ENCODE measurements at places on chromosomes 2 and 18.

GRCh38 chr2:47414682-47415458, 11.9 kb downstream of the MSH2 start:
- no peak for DNase-seq

GRCh38 chr2:128566671-128567070, 248.0 kb upstream of the HS6ST1 start:
- DNase-seq = no peak

GRCh38 chr2:16322308-16323125, 343.1 kb downstream of the CYRIA start:
- DNase-seq = no peak

DNA sequence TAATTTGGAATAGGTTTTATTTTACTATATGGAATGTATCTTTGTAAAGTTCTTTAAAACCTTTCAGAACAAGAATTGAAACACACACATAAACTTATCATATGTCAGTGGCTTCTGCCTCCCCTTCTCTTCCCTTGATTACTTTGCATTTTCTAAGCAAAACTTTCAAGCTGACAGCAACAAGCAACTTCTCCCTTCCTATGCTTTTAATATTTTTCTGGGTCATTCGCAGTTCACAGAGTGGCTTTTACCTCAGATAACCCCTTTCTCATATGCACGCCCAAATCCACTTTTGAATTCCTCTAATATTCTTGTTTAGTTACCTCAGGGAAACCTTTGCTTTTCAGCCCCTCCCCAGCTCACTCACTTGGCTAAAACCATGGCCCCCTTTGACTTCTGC, 36.7 kb upstream of the CDC42EP3 start:
- no peak for DNase-seq

- DNase-seq = peak; percentile 34
Observed at GRCh38 chr2:199757233-199757870, 93.6 kb downstream of the FTCDNL1 start.

DNA sequence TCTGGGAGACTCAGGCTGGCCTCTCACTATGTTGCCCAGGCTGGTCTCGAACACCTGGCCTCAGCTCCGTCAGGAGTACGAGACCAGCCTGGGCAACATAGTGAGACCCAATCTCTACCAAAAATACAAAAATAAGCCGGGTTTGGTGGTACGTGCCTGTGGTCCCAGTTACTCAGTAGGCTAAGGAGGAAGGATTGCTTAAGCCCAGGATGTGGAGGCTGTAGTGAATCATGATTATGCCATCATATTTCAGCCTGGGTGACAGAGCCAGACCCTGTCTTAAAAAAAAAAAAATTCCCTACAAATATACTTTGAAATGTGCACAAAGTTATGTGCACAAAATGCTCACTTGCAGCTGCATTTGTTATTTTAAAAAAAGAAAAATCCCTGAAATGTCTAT, 26.3 kb upstream of the AGAP1 start:
- DNase-seq = no peak

- no peak for DNase-seq
Observed at GRCh38 chr2:182952741-182953450, 85.4 kb downstream of the NCKAP1 start.

DNA sequence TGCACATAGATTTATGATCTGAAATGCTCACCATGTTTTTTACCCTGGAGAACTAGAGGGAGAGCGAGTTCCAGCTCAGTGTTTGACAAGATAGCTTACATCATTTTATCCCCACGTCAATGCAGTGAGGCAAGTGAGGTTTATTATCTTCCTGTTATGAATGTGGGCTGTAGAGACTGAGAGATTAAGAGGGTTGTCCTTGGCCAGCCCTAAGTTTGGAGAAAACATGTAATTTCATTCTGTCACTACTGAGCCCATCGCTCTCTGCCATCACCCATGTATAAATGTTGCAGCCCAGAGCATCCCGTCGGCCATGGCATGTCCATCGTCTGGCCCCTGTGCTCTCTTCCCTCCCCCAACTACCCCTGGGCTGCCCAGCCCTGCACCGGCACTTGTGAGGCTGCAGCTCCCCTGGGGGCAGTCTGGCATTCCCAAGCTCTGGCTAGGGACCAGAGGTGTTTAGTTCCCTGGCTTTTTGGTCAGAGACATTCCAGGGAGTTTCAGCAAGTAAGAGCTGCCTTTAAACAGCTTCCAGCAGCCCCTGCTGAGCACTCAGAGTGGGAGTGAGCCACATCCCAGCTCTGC, 136.7 kb downstream of the ANTXR1 start:
- DNase-seq = no peak

DNA sequence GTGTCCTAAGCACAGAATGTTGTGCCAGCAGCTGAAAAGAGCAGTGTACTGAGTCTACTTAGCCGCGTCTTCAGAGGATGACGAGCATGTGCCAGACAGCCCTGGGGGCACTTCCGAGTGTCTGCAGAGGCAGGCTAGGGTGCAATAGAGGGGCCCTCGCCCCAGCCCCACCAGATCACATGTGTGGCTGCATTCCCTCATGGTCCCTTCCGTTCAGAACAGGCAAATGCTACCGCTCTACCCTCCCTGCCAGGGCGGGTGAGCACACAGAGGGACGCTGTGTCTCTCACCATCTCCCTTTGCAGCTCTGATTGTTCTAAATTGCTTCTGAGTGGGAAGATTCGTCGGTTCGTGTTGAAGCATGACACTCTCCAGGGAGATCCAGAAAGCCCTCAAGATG, 212.2 kb upstream of the RAB12 start:
- DNase-seq = no peak

GRCh38 chr18:79809482-79810192, 11.9 kb downstream of the KCNG2 start:
- DNase-seq = no peak

DNA sequence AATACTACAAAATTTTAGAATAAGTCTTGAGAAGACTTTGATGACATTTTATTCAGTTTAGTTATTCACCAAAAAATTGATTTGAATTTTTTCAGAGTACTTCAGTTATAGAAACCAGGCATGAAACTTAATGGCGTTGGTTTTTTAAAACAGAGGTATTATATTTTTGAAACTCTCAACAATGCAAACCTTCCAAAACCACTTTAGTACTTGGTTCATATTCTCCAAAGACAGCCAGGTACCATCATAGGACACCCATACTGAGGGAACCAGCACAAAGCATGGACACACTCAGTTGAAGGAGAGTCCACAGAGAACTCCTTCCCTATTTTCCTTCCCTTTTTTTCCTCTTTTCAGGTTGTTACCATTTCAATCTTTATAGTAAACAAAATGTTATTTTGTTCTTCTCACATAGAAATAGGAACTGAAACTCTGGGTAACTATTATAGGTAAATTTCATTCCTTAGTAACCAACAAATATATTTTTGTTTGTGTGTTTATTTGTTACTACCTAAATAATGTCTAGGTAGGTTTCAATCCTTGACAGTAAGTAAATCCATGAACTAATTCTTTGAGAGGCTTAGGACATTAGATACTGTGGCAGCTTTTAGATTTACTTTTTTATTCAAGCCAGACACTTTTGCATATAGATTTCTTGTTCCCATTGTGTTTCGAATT, 95.8 kb downstream of the TMEFF2 start:
- DNase-seq = no peak

DNA sequence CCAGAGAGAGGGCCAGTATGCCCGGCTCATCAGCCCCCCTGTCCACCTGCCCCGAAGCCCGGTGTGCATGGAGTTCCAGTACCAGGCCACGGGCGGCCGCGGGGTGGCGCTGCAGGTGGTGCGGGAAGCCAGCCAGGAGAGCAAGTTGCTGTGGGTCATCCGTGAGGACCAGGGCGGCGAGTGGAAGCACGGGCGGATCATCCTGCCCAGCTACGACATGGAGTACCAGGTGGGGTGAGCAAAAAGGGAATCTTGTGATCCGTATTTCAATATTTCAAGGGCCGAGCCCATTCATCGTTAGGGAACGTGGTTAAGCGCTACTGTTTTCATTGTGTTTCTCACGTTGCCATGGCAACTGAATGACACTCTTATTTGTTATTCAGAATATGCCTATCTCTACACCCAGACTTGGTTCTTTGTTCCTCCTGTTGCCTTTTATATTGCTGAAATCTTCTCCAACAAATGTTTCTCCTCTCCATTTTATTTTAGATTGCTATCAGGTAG, 81.5 kb downstream of the NRP2 start:
- DNase-seq = no peak

- no peak for DNase-seq
Observed at GRCh38 chr18:55918444-55918843, 330.5 kb upstream of the TCF4 start.

- DNase-seq = no peak
Observed at GRCh38 chr18:28884304-28884703, 707.4 kb upstream of the CDH2 start.

- DNase-seq = no peak
Observed at GRCh38 chr2:237466211-237466610, 20.8 kb upstream of the MLPH start.

DNA sequence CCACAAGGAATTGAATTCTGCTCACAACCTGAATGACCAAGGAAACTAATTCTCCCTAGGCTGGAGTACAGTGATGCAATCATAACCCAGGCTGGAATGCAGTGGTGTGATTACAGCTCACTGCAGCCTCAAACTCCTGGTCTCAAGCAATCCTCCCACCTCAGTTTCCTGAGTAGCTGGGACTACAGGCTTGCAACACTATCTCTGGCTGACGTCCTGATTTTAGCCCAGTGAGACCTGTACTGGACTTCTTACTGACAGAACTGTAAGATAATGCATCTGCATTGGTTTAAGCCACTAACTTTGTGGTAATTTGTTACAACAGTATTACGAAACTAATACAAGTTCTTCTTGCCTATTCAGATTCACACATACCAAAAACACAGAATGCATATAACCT, 9.5 kb upstream of the KDSR start:
- no peak for DNase-seq

GRCh38 chr2:239211396-239212094, 189.3 kb downstream of the HDAC4 start:
- DNase-seq = no peak

DNA sequence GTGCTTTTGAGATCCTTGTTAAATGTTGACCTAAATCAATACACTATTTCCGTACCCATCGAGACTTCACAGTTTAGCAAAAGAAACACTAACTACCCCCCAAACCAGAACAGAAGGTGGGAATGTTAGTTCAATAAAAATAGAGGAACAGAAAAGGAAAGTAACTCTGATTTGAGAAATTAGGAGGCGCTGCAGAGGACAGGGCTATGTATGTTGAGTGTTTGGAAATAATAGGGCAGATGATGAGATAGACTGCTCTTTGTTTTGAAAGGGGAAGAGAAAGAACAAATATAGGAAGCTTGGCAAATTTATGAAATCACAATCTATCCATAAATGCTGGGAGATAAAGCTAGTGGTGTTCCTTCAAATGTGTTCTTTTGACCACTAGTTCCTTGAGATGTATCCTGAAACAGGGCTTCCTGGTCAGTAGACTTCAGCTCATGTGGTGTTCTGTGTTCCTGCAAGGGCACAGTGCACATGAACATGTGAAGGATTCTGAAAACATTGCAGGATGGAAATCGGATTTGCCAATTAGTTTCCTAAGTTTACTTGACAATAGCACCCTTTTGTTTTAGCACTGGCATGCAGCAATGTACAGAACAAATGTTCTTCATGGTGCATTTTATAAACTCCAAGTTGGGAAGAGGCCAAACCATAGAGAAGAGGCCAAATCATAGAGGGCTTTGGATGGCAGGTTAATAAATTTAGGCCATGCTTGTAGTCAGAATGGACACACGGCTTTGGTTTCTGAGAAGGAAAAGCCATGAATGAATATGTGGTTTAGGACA, 39.8 kb downstream of the RHBDD1 start:
- DNase-seq = no peak

GRCh38 chr2:6960659-6961058, 43.4 kb downstream of the RNF144A start:
- DNase-seq = no peak

DNA sequence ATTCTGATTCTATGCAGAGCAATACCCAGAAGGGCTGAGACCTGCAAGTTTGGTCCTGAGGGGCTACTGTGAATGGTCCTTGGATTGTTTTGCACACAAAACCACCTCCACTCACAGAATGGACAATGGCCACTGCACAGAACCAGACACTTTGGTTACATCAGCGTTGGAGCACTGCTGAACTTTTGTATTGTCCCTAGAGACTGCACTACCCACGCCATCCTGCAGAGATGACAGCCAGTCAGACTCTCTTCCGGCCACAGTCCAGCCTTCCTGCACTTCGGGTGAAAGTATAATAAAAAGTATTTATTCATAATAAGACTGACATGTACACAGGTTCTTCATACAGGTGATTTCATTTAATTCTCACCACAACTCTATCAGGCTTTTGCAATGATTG, 35.7 kb downstream of the CELF4 start:
- DNase-seq = no peak

GRCh38 chr2:59690849-59691248, 862.6 kb downstream of the BCL11A start:
- DNase-seq = no peak

GRCh38 chr2:117853873-117854272, 39.4 kb downstream of the DDX18 start:
- DNase-seq = no peak

- DNase-seq = peak; percentile 42
Observed at GRCh38 chr2:227324642-227324994, 433 bp upstream of the MFF start.

- no peak for DNase-seq
Observed at GRCh38 chr2:151097128-151097527, 164.5 kb downstream of the RBM43 start.

DNA sequence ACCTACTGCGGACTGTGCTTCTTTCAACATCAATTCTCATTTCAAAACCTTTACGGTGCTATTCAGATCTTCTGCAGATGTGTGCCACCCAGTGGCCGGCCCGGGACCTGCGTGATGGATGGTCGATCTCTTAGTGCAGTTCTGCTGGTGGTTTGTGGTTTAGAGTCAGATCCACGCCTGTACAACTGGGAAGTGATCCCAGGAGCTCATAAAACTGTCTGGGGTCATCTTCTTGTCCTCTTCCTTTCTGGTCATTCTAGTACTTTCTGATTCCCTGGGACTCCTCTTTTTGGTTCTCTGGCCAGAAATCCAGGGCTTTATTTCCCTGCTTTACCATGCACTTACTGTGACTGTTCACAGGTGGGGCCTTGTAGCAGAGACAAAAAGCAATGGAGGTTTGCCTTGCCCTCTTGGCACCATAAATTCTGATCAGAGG, 15.8 kb upstream of the SELENOI start:
- DNase-seq = peak; percentile 71

- no peak for DNase-seq
Observed at GRCh38 chr2:11389052-11389420, 44.6 kb upstream of the ROCK2 start.

- DNase-seq = no peak
Observed at GRCh38 chr2:236818281-236819045, 248.8 kb downstream of the ACKR3 start.
